ENCODE measurements at places on chromosomes 3 and 15.

DNA sequence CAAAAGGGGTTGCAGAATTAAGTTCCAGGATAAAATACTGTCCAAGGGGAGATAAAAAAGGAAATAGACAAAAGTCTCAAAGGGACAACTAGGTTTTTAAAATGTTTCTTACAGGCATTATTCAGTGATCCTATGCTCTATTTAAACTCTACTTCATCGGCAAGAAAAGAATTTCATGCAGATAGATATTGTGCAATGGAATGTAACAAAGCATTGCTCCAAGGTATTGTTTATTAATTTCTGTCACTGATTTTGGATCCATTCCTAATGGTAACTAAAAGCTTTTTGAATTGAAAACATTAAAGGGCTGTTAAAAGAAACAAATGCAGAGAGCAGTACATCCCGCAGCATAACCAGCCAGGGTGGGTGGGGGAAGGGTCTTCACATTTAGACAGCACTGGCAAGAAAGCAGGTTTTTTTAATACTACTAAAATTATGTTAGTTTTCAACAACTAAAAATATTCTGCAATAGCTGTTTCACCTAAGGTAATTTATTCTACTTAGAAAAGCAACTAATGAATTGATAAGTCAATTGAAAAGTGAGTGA, 82.9 kb downstream of the THBS1 start:
- DNase-seq: no peak

DNA sequence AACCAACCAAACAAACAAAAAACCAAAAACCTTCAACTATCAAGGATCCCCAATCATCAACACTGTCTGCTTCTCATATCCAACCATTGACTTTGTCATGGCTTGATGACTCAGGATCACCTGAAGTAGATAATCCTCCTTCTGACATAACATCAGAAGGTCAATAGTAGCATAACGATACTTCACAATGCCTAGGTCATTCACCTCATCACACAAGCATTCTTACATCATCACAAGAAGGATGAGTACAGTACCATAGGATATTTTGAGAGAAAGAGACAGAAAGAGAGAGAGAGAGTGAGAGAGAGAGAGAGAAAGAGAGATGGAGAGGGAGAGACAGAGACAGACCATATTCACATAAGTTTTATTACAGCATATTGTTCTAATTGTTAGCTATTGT, 42.1 kb downstream of the SPATA16 start:
- DNase-seq: no peak

- DNase-seq: no peak
Observed at GRCh38 chr15:38685686-38686339, 121.2 kb upstream of the RASGRP1 start.

- DNase-seq: no peak
Observed at GRCh38 chr3:106765342-106765741, 611.9 kb upstream of the CCDC54 start.

DNA sequence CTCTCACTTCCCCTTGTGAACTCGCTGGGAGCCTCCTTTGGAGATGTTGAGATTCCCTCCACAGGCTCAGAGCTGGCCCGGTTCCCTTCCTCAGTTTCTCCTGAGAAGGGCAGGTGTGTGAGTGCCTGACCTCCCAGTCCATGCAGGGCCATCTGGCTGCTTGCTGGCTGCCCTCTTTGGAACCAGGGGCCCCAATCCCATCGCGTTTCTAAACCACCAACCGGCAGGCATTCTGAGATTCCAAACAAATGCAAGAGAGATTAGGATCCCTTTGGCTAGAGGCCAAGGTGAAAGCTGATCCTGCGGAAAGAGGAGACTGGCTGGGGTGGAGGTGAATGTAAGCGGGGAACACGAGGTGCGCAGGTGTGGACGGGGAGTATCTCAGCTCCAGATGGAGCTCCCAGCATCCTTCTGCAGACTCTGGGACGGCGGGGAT, 2.9 kb upstream of the PRRT3 start:
- no peak for DNase-seq

GRCh38 chr3:127451321-127451720, 139.2 kb downstream of the TPRA1 start:
- DNase-seq: no peak

DNA sequence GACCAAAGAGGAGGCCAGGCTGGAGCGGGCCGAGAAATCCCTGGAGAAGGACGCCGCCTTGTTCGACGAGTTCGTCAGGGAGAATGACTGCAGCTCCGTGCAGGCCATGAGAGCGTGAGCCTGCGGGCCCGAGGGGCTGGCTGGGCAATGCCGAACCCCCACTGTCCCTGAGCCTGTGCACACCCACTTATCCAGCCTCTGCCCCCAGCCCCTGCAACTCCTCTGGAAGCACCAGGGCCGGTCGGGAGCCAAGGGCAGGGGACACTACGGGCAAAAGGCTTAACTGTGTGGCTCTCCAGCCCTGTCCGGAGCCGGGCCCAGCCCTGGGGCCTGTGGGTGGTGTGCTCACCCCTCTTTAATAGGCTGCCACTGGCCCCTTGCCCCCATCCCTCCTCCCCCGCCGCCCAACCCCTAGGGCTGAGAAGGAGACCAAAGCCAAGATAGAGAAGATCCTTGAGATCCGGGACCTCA, 24.0 kb downstream of the CFAP100 start:
- DNase-seq: no peak

GRCh38 chr15:87755226-87755625, 501.3 kb downstream of the NTRK3 start:
- DNase-seq: no peak

- no peak for DNase-seq
Observed at GRCh38 chr15:33093222-33093621, 101.3 kb downstream of the FMN1 start.

DNA sequence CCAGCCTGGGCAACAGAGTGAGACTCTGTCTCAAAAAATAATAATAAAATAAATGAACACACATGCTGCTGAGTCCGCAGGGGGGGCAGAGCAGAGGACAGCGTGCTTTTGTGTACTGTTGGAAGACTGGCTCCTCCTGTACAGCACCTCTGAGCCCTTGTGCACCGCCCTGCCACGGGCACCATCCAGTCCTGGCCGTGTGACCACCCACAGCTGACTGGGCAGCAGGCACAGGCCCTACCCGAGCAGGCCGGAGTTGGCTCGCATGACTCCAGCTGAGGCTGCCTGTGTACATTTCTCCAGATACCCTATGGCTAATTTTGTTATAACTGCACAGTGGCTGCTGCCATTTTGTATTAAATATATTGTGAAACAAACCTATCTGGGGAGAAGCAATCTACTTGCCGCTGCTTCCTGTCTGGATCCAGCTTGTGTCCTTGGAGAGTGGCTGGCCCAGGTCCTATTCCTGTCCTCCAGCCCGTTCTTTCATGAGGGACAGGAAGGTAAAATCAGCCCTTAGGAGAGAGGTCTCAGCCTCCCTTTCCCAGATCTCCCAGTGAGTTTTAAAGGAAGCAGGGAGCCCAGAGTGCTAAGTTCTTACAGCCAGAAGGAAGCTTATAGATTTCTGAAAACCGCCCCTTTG, 14.6 kb downstream of the IVD start:
- DNase-seq: no peak

DNA sequence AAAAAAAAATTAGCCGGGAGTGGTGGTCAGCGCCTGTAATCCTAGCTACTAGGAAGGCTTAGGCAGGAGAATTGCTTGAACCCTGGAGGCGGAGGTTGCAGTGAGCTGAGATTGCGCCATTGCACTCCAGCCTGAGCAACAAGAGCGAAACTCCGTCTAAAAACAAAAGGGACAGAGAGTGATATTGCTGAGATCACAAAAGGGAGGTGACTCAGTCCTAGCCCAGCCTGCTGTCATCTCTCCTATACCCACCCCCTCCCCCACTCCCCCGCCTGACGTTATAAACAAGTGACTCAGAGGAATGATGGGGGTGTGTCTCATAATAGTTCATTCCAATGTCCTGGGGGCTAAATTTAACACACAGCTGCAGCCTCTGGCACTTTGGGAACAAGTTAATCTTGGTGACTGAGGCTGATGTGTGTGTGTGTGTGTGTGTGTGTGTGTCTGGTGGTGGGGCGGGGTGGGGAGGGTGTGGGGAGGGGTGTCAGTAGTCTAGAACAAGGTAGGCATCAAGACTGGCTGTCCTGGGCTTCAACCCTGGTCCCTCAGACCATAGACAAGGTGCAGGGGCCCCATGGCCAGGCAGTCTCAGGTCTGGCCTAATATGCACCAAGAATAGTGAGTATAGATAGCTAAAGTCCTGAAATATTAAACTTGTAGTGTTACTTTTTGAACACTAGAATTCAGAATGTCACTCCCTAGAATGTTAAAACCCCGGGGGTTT, 1.3 kb upstream of the KLHL40 start:
- peak; percentile 34 for DNase-seq

- no peak for DNase-seq
Observed at GRCh38 chr3:61029194-61029593, 222.1 kb downstream of the FHIT start.

GRCh38 chr15:74314795-74315438, 52.5 kb downstream of the CYP11A1 start:
- peak; percentile 25 for DNase-seq

DNA sequence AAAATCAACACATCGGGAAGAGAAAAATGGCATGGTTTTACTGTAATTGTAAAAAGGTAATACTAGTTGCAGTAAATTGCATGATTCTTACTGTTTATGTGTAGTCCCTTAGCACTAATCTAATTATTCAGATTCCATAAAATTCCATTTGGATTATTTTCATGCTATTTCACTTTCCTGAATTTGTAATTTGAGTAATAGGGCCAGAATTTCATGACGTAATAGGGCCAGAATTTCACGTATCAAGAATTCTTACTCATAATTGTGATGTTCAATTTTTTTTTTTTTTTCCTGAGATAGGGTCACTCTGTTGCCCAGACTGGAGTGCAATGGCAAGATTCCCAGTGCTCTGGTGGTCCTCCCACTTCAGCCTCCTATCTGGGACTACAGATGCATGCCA, 2.9 kb upstream of the U2SURP start:
- no peak for DNase-seq

DNA sequence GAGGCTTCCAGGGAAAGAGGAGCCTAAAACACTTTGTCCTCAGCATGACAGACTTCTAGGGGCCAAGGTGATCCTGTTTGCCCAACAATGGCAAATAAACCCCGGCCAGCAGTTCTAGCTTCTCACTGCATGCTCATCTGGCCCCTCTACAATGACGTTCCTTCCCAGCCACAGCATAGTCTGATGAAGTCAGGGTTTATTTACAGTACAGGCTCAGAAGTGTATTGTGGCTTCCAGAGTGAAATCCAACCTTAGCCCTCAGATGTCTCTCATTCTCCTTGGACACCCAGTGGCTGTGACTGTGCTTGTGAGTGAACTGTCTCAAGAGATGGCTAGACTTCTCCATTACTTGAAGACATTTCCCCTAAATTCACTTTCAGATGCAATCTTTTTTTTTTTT, 40.8 kb downstream of the BFSP2 start:
- no peak for DNase-seq

DNA sequence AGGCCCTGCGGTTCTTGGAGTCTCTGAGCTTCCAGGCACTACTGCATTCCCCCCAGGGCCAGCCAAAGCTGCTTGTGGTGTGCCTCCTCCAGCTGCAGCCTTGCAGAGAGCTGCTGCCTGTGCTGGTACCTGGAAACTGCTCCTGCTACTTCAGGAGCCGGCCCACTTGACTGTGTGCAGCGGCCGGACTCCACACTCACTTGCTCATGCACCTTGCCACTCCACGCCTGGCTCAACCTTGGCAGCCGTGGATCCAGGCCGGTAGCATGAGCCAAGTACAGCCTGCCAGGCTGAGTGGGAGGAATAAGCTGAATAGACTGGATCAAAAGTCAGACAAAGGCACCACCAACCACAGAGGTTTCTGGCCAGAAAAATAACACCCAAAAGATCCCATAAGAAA, 169.7 kb downstream of the TJP1 start:
- DNase-seq: no peak

GRCh38 chr3:38828681-38829080, 12.7 kb upstream of the SCN10A start:
- DNase-seq: no peak

DNA sequence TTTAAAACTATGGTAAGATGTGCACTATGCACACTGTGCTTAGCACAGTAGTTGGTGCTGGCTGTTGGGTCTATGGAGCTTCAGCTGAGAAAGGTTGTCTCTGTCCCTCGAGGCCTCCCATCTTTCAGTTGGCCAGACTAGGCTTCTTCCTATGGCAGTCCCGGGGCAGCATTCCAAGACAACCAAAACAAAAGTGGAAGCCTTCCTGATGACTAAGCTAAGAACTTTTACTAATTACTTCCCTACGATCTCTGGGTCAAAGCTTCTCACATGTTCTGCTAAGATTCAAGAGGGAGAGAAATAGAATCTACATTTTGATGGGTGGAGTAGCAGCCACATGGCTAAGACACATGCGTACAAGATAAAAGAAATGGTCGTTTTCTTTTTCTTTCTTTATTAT, 342.8 kb downstream of the TUSC7 start:
- no peak for DNase-seq

DNA sequence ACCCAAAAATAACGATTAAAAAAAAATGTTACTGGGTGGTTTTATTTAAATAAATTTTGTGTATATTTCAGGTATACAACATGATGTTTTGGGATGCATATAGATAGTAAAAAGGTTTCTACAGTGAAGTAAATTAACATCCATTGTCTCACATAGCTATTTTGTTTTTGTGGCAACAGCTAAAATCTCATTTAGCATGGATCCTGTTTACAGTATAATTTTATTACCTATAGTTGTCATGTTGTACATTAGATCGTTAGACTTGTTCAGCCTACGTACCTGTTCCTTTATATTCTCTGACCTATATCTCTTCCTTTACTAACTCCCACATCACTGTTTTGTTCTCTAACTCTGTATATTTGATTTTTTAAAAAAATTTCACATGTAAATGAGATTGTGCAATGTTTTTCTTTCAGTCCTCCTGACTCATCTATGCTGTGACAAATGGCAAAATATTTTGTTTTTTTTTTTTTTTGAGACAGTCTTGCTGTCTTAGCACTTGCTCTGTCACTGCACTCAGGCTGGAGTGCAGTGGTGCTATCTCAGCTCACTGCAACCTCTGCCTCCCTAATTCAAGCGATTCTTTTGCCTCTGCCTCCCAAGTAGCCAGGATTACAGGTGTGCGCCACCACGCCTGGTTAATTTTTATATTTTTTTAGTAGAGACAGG, 45.6 kb downstream of the OIP5 start:
- DNase-seq: no peak

DNA sequence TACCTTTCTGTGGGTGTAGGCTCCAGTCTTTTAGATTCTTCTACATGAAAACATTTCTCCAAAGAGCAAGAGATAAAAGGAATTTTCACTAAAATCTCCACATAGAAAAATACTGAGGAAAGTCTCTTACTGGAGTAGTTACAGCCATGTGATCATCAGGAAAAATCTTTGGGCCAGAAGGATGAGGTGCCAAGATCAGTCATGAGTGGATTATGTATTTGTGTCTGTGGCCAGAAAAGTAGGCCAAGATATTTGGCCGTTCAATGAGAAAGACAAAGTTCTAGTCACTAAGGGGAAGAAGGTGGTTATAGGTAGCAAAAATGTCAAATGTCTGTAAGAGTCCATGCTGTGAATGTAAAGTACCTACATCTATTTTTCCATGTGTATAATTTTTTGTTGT, 339.3 kb downstream of the NSUN3 start:
- no peak for DNase-seq

DNA sequence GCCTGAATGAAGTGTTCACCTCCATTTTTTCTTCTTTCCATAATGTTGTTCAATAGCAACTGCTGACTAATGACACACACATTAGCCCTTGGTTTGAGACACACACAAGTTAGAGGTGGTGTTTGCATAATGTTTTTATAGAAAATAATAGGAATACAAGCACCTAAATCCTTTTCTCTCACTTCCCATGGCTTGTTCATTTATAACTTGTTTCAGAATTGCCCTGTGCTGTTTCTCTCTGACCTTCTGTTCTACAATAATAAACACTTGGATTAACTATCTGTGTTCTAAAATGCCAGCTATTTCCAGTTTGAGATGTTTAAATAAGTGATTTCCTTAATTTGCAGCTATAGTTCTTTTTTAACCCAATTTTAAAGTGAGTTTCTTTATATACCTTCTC, 525.1 kb upstream of the ROBO2 start:
- DNase-seq: no peak

Measured in activated naive CD4-positive, alpha-beta T cell treated with anti-CD3 and anti-CD28 coated beads, Interleukin-2, amount 50 U/mL, for 16 hours (primary cell).